ENCODE measurements at places on chromosomes 13 and 19.

DNA sequence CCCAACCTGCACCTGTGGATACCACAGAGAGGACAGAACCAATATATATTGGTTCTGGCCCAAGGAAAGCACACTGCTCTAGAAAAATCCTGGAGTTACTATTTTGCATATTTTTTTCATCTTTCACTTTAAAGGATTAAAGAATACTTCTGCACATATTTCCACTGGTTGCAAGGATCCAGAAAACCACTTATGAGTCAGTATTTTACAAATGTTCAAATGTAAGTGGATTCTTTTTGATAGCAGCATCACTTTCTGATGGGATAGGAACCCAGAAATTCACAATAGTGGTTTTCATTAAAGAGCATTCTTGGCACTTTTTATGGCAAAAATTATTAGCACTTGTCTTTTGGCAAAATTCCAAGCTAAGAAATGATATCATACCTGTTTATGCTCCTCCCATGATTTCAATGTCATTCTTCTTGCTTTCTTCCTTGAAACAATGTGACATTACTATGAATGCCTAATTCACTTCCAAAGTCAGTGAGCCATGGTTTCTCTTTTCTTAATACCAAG, 38.2 kb downstream of the MZT1 start:
- no peak for DNase-seq

DNA sequence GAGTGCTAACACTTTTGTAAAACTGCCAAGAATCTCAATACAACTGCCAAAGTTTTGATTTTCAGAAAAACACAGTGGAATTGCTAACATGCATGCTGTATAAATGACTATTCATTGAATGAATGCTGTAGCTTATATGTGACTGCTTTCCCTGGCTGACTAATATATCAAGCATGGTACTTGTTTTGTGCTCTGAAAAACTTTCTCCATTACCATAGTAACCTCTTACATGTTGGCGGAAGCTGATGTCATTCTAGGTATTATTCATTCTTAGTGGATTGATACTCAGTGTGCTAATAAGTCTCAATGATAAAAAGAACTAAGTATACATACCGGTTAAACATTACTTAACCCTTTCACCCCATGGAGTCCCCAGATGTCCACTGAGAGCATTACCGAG, 166.1 kb upstream of the MYO16 start:
- peak; percentile 36 for DNase-seq

- DNase-seq, result no peak
Observed at GRCh38 chr13:45200701-45201232, at the start of gene KCTD4. Gene KCTD4 (minus strand): TSS chr13:45201045. CDS start chr13:45194567, 6,478 bp downstream.

GRCh38 chr13:52665325-52665724, 12.7 kb downstream of the SUGT1 start:
- no peak for DNase-seq

- no peak for DNase-seq
Observed at GRCh38 chr19:10219678-10220077, 11.5 kb downstream of the S1PR2 start.

DNA sequence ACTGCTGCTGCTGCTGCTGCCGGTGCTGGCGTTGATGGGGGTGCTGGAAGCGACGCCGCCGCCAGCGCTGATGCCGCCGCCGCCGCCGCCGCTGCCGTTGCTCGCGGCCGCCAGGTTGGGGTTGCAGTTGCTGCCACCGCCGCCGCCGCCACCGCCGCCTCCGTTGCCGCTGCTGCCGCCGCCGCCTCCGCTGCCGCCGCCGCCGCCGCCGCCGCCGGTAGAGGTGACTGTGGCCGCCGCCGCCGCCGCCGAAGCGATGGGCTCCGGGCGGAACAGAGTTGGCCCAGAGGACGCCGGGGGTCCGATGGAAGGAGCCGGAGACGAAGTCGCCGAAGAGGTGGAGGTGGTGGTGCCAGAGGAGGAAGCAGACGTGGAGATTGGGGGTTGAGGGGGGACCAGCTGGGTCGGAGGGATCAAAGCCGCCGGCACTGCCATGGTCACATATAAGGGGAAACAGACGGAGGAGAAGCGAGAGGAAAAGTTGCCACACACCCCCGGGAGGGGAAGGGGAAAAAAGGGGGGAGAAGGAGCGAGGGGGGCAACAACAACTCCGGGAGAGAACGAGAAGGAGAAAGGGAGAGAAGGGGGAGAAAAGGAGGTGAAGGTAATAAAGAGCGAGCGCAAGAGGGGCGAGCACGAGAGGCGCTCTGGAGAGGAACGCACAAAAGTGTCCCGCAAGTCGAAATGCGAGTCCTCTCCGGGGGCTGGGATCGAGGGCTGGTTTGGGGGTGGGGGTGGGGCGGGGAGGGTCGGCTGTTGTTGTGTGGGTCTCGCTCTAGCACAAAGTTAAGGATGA, 471 bp downstream of the DACH1 start:
- DNase-seq, result no peak

DNA sequence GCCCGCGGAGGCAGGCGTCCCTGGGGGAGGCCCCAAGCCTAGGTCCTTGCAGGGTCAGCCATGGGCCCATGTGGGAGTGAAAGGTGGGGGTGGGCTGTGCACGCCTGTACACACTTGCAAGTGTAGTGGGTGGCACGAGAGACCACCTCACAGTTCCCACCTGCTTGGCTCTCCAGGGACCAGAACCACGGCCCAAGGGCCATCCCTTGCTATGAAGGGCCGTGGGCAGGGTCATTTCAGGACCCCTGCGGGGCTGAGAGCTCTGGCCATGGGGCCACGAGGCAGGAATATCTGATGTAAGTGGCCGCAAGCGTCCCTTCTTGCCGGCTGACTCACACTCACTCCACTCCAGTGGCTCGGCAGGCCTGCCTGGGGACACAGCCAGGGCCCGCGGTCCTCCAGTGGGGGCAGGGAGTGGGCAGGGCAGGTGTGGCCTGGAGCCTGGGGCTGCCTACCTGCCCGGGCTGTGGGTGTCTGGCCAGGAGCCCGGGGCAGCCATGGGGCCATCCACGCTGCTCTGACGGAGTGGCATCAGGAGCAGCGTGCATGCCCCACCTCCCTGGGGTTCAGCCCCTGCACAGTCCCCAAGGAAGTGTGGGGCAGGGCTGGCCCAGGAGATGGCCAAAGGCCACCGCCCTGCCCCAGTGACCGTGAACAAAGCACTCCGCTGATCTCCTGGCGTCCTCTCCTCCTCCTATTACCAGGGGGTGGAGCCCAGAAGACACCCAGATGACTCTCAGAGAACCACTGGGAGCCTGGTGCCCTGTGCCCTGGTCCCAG, 8.6 kb upstream of the MKNK2 start:
- DNase-seq, result peak; percentile 18

DNA sequence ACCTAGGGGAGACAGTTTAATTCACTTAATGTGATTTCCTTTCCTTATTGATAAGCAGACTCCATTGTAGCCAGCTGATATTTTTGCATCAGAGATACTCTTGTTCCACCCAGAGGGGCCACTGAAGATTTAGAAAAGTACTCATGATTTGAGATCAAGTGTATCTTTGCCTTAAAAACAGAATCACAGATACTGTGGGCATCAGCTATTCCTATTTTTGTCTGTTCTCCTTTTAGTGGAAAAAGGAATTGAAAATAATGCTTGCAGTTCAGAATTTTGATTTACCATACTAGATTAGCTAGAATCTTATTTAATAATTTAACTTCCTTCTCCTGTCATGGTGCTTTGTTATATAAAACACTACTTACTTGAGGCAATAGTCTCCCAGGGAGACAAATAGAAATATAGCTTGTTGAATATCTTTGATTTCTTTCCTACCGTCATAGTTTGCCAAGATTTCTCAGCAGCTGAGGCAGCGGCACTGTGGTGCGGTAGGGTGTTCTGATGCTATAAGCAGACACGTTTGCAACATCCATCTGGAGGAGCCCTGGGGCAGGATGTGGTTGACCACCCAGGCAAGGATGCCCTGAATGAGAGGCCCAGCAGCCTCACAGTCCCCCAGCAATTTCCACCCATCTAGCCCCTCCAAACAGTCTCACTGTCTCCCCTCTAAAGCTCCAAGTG, 47.0 kb upstream of the RAP2A start:
- no peak for DNase-seq

GRCh38 chr19:55598034-55598433, 1.3 kb downstream of the FIZ1 start:
- DNase-seq, result no peak

GRCh38 chr13:100584896-100585295, 3.7 kb downstream of the GGACT start:
- peak; percentile 3 for DNase-seq

Data from fibroblast of skin of left quadriceps (primary cell).